ENCODE measurements at places on chromosomes 12 and 14.

DNA sequence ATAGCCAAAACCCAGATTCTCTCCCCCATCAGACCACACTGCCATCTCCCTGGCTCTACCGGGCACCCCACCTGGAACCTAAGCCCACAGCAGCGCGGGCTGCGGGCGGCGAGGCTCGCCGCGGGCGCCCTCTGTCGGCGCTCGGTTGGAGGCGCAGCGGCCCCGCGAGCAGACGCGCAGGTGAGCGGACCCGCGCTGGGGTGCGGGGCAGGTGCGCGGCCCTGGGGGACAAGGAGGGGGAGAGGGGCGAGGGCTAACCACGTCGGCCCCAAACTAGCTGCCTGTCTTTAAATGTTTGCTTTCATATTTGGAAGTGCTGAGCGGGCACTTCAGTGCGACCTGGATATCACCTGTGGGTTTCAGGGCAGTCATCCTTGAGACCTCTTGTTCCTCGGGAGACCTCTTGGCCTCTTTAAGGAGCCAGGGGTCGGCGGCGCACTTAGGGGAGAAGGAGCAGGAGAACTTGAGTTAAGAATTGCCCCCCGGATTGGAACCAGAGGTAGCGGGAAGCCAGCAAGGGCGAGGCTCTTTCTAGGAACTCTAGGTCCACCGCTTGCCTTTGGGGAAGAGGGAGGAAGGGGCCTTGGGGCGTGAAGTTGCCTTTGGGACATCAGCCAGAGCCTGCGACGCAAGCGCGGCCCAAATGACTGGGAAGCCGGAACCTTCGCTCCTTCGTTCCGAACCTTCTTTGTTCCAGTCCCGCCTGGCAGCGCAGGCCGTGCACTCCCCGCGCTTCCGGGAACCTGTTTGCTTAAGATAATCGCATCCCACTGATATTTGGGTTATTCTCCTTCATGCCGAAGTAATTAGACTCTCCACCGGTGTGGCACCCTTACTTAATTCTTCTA is 78.7 kb downstream of the NEDD1 start:
- peak; percentile 22 for DNase-seq

DNA sequence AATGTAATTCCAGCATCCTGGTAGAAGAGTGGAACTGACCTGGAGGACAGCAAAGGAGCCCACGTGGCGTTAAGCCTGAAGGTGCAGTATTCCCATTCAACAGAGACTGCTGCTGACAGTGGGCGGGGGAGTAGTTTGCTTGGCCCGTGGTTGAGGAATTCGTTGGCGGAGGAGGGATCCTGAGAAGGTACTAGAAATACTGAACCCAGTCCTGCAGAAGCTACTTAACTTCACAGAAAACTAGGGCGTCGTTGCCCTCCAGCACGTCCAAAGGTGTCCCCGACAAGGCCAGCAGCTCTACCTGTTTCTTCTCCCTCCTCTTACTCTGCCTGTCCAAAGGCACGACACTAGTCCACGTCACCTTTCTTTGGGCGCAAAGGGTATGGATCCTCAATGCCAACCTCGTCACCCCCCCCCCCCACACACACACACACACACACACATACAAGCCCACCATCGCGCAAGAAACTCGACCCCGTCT is 303 bp downstream of the PUS7L start:
- no peak for DNase-seq

- DNase-seq: no peak
These were observed 89.4 kb upstream of the MAX start for GRCh38 chr14:65191716-65192115.

GRCh38 chr14:91277546-91278382 is 33.3 kb upstream of the GPR68 start:
- no peak for DNase-seq

- DNase-seq: no peak
These were observed 317.5 kb downstream of the BCL11B start for GRCh38 chr14:98954349-98955000.
